NCI-H1694 treated with DMSO at 0.1 percent for 48 hours (cell line): ENCODE measurements at places on chromosomes 5 and 9.

GRCh38 chr5:58842852-58843251, 260.0 kb downstream of the RAB3C start:
- no peak for DNase-seq

DNA sequence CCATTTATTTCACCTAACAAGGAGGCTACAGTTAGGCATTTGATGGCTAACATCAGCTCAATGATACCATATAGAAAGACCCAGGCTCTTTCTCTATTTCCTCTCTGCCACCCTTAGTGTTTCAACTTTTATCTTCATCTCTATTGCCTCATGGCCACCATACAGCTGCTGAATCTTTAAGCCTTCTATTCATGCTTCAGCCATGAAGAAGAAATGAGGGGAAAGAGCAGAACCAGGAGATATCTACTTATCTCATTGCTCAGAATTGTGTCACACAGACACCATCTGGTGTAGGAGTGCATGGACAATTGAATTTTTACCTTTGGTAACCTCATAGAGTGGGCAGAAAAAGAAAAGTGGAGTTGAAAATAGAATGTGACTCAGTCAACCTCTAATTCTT, 6.7 kb downstream of the GAPT start:
- no peak for DNase-seq

DNA sequence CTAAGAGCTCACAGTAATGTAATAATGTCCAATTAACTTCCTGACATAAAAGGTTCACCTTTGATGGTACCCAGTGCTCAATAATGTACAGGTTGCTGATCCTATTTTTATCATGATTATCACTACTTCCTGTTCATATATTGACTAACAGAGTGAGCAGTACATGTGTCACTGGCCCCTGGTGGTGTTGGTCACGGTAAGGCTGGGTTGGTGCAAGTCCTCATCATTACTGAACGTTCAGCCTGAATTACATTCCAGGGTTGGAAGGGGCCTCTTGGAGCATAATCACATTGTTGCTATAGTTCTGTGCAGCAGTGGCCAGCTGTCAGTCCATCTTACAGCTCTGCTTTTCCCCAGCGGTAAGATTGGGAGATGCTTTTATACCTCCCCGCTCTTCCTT, 24.2 kb upstream of the CKMT2 start:
- no peak for DNase-seq

DNA sequence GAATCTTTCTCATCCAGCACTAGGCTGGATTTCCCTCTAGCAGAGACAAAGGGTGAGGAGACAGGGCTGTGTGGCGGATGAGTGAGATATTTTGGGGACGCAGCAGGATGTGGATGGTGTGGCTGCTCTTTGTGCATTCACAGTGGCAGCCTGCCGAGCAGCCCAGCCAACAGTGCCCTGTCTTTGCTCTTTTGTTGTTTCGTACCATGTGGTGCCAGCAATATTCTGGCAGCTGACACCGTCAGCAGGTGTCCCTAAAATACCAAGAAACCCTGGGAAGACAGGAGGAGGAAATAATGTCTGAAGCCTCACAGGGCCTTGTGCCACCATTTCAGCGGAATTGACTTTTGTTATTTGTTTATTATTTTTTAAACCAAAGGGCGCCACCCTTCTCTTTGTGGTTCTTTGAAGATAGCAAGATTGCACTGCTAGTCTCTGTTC, 141.4 kb downstream of the CCDC192 start:
- no peak for DNase-seq

DNA sequence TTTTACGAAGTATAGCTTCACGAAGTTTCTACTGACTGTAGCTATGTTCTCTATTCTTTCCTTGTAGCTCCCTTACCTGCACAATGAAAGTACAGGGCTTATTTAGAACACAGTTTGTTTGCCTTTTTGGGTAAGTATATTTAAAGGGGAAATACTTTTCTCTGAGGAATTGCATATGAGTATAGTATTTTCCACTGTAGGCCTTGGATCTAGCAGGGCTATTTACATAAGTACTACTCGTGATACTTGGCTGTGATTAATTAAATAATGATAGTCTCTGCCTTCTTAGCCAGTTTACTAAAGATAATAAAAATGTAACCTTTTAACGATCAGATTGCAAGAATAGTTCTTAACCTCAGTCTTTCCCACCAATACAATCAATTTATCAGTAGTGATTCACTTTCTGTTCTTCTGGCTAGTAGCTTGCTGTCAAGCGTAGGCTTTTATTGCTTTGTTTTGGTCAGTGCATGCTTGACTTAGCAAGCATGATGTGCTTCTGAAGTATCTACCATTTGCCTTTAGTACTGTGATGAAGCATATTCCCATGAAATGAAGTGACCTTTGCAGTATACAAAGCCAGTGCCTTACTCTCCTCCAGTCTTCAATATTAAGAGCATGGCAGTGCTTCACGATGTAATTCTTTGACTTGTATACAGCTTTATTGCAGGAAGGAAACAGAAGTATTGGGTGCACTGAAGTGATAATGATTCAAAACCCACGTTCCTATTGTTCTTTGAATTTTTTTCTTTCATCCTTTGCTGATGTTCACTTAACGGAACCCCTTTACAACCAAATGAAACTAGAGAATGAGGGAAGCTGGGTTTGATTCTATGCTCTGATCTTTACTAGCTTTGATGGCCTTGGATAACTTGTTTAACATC, 64.2 kb downstream of the SLC44A1 start:
- no peak for DNase-seq

DNA sequence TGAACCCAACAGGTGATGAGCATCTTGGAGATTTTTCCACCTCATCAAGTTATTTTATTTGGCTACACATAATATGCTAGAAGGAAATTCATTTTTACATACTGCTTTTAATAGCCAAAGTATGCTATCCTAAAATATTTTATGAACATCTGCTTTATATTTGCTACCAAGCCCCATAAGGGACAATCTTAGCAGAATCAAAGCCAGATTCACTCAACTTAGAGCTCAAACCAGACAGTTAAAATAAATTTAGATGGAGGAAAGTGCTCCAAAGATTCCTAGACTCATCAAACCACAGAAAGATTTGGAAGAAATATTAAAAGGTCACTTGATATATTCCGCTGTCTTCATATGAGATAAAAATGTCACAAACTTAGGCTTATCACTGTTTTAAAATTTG, 637.1 kb upstream of the CCNG1 start:
- no peak for DNase-seq

DNA sequence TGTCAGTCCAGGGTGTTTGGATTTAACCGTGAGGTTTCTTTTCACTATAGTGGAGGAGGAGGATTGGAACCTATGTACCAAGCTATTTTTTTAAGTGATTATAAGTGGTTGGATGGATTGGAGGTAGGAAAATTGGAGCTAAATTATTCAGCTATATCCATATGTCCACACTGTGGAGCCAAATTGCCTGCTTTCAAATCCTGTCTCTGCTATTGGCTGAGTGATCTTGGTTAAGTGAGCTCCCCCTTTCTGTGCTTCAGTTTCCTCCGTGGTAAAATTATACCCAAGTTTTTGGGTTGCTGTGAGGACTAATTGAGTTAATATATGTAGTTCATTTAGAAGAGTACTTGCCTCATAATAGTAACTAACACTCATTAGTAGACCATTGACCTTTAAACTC, 2.5 kb downstream of the CENPP start:
- peak; percentile 15 for DNase-seq

- DNase-seq, result peak; percentile 15
Measured at GRCh38 chr5:139749242-139749641, 46.4 kb upstream of the PSD2 start.

GRCh38 chr9:106615118-106615889, 247.7 kb upstream of the ZNF462 start:
- DNase-seq, result no peak

DNA sequence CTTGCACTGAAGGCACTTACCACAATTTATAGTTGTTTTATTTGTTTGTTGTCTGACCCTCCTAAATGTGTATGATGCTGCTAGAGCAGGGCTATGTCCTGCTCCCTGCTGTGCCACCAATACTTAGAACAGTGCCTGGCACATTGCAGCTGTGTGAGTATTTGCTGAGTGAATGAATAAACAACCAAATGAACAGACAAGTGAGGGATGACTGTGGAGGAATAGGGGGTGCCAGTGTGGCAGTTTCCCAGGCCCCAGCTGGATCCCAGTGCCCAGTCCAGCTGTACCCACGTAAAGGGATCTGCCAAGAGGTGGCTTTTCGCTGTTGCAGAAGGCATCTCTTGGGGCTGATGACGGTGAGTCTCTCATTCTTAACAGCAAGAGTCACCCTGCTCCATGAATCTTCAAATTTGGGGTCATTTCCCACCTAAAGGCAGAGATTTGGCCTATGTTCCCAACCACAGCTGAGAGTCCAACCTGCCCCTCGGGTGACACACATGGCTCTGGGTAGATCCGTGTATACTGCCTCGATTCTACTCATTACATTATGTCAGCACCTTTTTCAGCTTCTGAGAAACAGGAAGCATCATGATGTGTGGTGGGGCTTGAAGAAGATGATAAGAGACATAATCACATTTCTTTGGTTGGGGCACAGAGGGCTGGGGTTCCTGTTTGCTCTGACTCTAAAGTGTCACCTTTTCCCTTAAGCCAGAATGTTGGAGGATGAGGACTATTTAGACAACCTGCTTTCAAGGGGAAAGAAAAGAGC, 14.3 kb downstream of the IL5 start:
- no peak for DNase-seq

GRCh38 chr5:108003178-108003577, 332.4 kb upstream of the EFNA5 start:
- no peak for DNase-seq

- no peak for DNase-seq
Measured at GRCh38 chr5:78638423-78638822, 10.1 kb downstream of the LHFPL2 start.

DNA sequence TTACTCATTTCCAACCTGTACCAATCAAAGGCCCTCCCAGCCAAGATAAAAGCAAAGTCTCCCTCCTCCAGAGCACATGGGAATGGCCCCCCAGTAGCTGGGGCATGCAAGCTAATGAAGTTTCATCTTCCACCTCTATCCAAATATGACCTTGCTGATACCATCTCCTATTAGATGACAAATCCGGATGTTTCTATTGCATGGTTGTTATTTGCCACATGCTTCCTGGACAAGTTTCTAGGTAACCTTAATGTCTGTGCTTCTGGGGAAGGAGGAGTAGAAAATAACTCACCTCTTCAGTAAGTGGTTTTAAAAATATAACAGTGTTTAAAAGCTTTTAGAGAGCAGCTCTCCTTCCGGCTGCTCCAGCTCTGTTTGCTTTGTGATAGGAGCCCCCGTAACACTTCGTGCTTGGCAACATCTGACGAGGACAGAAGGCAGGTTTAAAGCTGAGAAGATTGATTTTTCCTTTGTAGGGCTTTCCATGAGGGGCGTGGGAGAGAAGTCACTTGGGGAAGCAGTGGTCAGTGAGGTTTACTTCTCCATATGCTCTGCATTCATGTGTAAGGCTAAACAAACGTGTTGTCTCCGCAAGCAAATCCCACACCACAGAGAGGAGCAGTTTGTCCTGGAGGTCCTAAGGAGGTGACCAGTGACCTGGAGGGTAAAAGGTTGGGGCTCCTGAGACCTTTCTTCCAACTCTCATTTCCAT, 40.3 kb upstream of the GLRX start:
- no peak for DNase-seq

DNA sequence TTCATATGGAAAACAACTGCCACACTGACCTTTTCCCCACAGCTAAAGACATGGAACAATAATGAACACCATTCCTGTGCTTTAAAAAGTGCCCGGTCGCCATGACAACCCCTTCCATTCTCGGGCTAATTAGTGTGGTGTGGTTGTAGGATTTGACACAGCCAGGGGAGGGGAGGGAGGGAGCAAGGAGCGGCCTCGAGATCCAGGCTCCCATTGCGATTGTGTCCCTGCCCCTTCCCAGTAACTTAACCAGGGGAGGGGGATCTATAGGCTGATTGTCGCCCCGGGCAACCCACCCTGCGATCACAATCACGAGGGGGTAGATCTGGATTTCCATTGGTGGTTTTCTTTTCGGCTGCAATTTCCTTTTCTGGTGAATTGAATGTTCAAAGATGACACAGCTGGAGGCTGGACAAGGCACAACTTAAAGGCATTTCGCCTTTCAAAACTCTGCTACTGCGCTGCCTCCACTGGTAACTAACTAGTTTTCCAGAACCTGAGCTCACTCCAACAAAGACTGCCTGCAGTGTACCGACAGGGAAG, 96.7 kb upstream of the RETREG1 start:
- DNase-seq, result no peak

- peak; percentile 43 for DNase-seq
Measured at GRCh38 chr5:10432059-10433008, 9.3 kb upstream of the ROPN1L start.

- DNase-seq, result no peak
Measured at GRCh38 chr9:134709512-134710270, 68.1 kb downstream of the COL5A1 start.

DNA sequence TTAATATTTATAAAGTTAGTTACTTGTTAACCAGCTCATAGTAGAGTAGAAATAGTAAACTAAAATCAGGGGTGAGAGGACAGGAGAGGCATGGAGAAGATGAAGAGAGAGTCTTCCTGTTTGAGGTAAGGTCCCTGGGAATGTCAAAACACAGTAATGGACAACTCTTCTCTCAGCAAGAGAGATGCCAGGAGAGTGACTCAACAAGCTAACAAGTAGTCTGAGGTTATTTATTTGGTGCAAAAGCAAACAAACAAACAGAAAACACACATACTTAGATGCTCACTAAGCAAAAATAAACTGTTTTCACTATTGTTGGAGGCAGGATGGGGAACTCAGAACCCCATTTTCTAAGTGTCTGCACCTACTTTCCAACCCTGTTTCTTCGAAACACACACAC, 333.2 kb upstream of the RFX3 start:
- no peak for DNase-seq

DNA sequence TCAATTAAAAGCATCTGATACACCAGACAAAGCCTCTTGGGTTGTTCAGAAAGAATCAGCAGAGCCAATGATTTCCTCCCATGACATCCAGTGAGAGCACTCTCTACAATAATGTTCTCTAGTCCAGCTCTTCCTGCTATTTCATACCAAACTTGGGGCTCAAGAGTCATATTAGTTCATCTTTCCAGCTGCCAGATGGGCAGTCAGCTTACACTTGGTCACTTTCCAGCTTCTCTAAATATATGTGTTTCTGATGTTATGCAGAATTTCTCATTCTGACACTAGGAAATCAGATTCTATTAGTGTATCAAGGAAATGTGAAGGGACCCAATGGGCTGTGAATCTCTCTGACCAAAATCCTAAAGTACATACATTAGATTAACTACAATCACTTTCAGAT, 148.9 kb downstream of the ENC1 start:
- no peak for DNase-seq

DNA sequence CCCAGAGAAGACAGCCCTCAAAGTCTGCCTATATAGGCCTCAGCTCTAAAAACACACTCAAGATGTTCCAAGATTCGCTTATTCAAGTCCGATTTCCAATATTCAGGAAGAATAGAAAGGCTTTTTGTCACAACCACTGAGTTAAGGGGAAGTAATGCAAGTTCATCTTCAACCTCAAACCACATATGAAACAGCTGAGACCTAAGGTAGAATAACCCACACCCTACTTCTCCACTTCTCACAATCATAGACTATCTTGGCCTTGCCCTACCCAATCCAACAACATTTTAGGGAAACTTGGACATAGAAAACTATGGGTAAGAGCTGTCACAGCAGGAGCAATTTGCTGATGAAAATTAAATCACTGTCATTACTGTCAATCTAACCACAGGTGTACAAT, 152.0 kb upstream of the LRRTM2 start:
- no peak for DNase-seq

GRCh38 chr5:179373101-179373934, 28.1 kb upstream of the ADAMTS2 start:
- DNase-seq, result no peak
